NCI-H2171 (cell line): ENCODE measurements at places on chromosomes 5 and 9.

DNA sequence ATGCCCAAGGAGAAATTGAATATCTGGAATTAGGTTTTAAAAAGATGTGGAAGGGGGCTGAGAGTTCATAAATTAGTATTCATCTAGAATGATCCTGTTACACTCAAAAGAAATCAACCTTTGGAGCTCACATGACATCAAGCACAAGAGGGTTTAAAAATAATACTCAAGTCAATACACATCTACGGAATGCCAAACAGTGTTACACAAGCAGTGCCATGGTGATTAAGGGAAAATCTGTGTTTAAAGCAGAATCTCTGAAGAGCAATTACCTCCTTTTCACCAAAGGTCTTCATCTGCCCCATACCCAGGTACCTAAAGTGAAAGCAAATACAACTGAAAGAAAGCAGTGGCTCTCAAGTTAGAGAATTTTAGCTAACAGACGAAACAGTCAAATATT lies 261.6 kb downstream of the NFIB start:
- DNase-seq = no peak

DNA sequence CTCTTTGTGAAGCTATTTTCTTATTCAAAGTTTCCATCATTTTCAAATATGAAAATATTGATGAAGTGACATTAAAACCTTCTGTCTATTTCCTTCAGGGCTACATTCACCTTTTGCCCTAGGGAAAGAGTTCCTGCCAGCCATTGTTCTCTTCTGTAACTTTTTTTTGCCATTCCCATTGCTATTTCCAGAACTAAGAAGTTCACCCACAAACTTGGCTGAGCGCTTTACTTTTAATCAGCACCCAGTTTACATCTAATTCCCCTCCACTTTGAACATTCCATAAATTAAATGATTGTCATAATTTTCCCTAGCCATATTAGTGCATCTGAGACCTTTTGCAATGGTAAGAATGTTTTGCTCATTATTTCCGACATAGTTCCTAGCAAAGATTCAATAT lies 4.4 kb downstream of the IL33 start:
- DNase-seq = no peak

- DNase-seq = no peak
These were observed 20.6 kb downstream of the ELL2 start for GRCh38 chr5:95940758-95941682.

DNA sequence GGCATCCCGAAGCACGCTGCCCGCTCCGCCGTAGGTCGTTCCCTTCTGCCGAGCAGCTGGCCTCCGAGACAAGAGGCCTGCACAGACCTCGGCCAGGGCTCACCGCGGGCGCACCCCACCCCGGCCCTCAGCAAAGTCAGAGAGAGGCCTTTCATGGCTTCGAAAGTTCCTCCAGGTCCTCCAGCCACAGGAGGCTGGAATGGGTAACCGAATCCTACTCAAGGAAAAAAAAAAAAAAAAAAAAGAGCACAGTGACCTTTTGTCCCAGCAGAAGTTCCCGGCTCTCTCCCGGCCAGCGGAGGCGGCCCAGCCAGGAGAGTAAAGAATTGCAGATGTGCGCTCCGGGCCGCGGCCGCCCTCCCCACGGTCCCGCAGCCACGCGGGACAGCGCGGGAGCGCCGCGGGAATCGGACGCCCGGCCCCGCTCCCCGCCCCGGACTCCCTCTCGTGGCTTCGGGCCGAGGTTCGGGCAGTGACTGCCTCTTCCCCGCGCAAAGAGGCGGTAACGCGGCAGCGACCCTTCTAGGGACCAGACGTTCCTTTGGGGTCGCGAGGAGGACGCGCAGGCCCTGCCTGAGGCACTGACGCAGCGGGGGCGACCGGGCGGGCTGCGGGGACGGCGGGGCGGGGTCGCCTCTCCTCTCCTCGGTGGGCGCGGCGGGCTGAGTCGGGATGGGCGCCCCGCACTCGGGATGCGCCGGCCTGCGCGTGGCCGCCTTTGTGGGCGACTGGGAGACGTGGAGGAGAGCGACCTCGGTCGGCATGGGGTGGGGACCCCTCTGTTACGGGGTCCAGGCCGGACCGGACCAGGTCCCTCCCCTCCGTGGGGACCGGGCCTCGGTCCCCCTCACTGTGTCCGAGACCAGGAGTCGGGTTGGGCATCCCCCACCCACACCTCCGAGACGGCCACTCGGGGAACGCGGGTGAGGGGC lies 754 bp downstream of the GFPT2 start:
- no peak for DNase-seq

DNA sequence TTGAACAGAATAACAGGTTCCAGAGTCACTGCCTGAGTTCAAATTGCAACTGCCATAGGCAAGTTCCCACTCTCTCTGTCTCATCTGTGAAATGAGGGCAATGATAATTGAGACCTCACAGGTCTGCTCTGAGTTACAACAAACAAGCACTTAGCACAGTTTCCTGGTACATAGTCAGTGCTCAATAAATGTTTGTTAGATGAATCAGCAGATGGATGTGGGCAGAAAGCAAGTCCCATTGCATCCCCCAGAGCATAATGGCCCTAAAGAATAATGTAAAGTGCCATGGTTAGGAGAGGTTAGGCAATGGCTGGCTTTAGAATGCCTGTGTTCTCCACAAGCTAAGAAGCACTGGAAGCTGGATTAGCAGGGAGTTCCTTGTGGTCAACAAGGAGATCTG lies 136.5 kb upstream of the LARP1 start:
- no peak for DNase-seq

GRCh38 chr5:149217803-149218155 lies 53.9 kb upstream of the AFAP1L1 start:
- DNase-seq = no peak

- DNase-seq = no peak
These were observed 317.1 kb upstream of the CLINT1 start for GRCh38 chr5:158175934-158176481.

- DNase-seq = no peak
These were observed 1.4 kb upstream of the LMX1B start for GRCh38 chr9:126612326-126612812.

DNA sequence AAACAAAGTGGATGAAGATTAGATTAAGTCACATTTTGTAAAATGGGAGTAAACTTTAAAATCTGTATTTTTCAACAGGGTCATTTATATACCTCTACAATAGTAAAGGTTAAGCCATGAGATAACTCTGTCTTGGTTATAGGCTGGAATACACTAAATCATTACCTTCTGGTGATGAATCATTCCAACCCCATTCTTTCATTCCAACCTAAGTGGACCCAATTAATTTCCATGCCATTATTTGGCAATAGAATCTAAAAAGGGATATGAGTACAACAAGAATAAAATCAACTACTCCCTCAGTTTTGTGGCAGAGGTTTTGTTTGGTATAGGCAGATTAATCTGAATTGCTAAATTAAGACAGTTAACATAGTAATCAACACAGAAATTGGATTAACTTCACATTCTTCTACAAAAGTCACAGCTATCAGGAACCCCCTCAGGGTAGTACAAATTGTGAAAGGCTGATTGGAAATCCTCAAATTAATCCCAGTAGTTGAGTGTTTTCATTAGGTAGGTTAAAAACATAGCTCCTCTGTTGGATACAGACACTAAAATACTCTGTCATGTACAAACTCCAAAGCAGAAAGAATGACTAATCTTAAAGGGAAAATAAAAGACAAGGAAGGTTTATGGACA lies 54.2 kb downstream of the ELAVL2 start:
- DNase-seq = no peak

DNA sequence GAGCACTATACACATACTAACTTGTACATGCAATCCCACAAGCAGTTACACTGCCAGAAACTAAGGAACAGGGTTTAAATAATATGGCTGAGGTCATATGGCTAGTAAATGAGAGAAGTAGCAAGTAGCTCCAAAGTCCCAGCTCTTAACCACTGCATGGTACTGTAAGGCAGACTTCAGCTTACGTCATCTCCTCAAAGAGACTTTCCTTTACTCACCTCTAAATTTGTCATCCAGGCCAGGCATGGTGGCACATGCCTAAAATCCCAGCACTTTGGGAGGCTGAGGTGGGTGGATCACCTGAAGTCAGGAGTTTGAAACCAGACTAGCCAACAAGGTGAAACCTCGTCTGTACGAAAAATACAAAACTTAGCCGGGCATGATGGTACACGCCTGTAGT lies 20.4 kb upstream of the SELENOP start:
- DNase-seq = no peak

DNA sequence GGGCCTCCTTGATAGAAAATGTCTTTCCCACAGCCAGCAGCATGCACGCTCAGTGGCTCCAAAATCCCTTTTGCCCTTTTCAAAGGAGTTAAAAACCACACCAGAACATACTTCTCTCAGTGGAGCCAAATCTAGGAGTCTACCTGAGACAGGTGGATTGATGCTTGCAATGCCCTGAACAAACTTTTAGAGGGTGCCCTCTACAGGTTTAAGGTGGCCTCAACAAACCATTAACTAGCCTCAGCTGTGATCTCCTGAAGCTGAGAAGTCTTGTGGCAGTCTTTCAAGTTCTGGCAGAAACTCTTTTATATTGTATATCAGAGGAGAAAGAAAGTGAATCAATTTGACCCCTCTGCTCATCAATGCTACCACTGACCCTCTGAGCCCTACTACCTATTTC lies 125.4 kb downstream of the MED27 start:
- DNase-seq = no peak

GRCh38 chr5:65395526-65396155 lies 86.1 kb downstream of the ADAMTS6 start:
- DNase-seq = no peak

DNA sequence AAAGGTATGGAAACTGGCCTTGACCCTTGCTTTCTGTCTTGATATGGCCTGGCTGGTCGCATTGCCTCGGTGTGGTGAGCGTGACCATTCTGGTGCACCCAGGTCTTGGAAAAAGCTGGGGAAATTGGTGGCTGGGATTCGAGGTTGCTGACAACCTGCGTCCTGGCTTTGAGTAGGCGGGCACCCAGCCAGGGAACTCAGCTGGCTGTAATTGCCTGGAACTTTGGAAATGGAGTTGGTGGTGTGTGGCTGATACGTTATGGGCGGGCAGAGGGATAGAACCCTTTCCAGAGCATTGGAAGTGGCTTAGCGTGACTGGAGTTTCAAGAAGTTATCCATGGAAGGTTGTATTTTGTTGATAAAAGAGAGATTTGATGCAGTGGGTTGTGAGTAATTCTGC lies 35.2 kb downstream of the KCNMB1 start:
- no peak for DNase-seq

DNA sequence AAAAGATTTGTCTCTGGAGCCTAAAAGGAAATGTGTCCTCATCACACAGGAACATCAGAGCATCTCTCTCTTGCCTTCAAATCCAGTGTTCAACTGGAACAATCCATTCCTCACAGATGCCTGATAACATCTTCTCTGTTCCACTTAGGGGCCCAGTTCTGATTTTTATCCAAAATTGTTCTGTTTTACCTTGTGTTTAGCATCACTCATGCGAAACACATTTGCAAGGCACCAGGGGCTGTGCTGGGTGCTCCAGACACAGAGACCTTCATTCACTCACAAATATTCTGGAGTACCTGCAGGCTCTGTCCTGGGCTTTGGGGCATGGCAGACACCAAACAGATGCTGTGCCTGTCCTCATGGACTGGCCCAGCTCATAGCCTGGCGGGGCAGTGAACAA lies 13.8 kb downstream of the GABBR2 start:
- DNase-seq = no peak

DNA sequence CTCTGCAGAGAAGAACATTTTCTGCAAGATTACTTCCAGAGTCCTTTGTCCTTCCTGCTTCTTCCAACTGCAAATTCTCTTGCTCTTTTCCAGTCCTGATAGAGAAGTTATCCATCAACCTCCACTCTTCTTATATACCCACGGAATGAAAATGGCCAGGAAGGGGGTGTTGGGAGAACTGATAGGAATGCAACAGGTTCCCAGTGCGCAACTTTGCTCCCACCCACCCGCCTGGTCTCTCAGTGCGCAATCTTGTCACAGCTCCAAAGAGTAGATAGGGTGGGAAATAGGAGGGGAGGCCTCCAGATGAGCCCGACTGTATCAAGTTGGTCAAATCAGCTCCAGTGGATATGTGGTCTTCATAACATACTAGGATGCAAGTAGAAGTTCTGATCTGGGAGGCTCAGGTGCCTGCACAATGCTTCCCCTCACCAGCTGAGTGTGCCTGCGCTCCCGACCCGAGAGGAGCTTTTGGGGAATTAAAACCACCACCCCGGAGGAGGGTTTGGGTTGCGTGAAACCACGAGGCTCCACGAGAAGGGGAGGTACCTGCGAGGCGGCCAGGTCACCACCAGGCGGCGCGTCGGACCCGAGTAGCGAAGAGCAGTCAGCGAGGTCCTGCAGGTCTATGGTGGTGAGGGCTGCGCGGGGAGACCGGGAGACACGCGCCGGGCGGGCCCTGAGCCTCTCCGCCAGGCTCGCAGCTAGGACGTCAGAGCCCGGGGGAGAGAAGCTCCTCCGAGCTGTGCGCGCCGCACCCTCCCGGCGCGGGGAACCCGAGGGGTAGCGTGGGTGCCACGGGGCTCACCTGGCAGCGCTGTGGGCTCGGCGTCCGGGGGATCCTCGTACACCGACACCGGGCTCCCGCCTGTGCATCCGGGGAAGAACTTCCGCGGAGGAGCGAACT lies 835 bp downstream of the MCIDAS start:
- DNase-seq = peak; percentile 87

DNA sequence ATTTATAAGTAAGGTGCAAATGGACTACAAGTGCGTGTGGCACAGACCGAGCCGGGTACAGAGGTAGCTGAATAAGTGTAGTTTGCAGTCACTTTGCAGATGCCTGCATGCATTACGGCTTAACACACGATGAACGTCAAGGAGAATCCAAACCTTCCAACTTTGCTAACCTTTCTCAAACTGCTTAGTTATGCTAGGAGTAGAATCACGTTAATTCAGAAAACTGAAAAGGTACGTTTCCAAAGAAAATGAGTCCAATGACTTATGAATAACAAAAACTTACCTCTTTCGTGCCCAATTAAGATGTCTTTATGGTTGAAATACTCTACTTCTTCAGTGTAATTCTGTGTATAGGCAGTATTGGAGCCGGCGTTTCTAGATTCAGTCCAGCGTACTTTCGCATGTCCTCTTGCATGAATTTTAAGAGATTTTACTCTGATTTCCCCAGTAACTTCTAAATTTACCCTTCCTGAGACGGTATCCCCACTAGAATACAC lies 539 bp downstream of the ARRDC3 start:
- DNase-seq = no peak

DNA sequence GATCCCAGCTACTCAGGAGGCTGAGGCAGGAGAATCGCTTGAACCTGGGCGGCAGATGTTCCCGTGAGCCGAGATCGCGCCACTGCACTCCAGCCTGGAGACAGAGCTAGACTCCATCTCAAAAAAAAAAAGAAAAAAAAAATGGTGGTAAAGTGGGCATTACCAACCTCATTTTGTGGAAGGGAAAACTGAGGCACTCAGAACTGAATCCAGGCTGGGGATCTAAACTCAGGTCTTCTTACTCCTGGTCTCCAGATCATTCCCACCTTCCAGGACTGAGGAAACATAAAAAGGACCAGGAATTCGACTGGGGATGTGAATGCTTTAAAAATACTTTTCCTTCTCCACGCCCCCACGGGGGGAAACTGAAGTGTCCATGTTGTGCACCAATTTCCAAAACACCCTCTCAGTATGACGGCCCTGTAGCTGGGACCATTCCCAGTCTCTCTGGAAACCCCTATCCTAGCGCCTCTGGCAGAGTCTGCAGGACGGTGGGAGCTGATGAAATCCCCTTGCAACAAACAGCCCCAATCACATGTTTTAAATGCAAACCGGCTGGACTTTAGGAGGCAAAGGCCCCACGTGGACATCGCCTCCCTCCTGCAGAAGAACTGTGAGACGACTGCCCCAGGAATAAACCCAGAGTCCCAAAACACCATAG lies 8.9 kb upstream of the AKNA start:
- peak; percentile 12 for DNase-seq

- DNase-seq = no peak
These were observed at the start of gene CCNI2 for GRCh38 chr5:132746954-132747615. Gene CCNI2 (plus strand): TSS chr5:132747426. CDS start chr5:132747496, 70 bp downstream.

GRCh38 chr5:84986688-84987087 lies 602.0 kb upstream of the EDIL3 start:
- no peak for DNase-seq
